ENCODE measurements at places on chromosomes 2 and 18.
A peak's percentile ranks its signal among the peaks of the same experiment; 100 is the strongest.

DNA sequence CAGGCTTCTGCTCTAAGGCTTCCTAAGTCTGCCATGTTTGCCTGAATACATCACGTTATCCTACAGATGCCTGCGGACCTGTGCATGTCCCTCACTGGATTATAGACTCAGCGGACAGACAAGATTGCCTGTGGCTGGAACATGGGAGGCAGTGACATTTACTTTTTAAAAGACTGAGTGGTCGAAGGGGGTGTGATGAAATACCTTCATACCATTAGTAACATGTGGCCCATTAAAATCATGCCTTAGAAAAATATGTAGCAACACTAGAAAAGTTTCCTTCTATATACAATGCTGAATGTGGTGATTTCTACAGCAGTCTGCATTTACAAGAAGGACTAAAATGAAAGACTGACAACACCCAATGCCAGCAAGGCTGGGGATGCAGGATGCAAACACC, 154.4 kb downstream of the ASB1 start:
- DNase-seq = no peak

DNA sequence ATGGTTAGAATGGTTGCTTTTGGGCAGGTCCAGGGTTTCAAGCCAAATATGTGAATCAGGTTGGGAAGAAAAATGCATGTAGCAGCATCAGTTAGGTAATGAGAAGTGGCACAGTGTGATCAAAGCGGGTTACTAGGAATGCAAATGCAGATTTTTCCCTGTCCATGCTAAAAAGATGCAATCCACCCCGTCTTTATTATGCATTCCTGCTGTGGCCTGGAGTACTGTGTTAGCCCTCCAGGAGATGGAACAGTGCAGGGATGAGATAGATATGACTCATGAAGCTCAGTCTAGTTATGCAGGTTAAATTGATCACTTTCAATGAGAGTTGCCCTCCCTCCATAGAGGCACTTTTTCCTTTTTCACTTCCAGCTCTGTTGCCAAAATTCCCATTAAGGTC, 283.8 kb downstream of the CTNNA2 start:
- no peak for DNase-seq

DNA sequence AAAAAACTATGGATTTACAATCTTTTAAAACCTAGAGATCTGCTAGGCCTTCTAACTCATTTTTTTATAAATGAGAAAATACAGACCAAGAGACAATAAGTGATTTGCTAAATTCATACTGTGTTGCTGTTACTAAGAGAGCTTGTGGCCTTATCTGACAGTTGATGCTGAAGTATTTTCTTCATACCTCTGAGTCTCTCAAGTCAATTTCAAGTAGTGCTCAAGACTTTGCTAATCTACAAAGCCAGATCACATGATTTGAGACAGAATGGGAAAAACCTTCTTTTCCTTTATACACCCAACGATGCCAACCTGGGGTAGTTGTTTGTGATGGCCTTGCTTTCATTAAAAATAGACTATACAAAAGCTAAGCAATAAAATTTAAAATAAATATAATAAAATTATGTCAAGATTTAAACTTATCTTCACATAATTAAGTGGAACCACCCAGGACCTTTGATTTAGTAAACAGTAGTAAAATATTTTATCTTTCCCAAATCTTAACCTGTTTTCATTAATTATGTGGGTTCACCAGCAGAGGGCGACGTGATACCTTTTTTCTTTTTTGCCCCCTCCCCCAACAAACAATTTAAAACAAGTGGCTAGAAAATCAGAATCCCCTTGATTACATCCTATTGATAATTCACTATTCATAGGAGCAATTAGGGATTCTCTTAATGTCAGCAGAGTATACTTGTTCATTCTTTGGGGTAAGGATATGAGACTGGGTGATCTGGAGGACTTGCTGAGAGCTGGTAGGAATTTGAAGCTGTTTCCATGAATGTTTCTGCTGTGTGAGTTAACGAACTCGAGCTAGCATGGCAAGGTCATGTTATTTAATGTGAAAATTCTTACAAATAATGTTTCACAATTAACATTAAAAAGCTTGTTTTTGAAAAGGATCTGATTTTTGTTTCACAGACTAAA, 49.6 kb upstream of the SLC5A7 start:
- DNase-seq = peak; percentile 9

- DNase-seq = no peak
Observed at GRCh38 chr2:9330612-9331270, 92.6 kb downstream of the ITGB1BP1 start.

DNA sequence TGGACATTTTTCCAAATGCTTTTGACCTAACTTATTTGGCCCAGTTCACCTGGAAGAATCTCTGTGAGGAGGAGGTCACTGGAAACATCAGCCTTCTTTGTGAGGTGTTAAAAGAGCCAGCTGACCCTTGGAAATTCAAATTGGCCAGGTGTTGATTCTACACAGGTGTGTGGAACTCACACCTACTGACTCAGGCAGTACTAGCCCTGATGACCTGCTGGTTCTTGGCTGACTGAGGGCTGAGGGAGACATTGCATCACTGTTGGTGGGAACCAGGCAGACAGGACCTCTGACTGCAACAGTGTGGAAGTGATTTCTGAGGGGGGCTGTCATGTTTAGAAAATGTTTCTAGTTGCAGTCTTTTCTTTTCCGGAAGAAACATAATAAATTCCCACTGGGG, 242.2 kb upstream of the LRRTM1 start:
- no peak for DNase-seq

GRCh38 chr2:53210538-53210937, 557.1 kb upstream of the CHAC2 start:
- no peak for DNase-seq

- DNase-seq = no peak
Observed at GRCh38 chr2:225002656-225003045, 39.6 kb downstream of the DOCK10 start.

DNA sequence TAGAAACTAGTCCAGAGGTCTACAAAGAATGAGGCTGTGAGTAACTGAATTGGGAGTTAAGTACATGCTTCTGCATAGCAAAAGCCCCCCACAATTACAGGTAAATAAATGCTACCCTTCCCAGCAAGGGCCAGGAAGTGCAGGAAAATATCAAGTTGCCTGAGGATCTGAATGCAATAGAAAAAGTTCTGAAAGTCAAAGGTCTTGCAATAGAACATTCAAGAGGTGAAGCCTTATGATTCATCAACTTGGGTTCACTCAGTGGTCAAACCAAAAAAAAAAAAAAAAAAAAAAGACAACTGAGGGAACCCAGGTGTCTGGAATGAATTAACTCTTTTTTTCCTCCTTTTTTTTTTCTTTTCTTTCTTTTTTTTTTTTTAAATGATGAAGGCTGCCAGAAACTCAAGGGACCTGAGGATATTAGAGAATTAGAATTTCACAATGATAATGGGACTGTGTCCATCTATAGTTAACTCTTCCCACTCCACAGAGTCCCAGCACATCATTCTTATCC, 42.9 kb upstream of the RFX8 start:
- DNase-seq = no peak

GRCh38 chr2:15984368-15985255, 44.3 kb downstream of the MYCN start:
- DNase-seq = no peak

DNA sequence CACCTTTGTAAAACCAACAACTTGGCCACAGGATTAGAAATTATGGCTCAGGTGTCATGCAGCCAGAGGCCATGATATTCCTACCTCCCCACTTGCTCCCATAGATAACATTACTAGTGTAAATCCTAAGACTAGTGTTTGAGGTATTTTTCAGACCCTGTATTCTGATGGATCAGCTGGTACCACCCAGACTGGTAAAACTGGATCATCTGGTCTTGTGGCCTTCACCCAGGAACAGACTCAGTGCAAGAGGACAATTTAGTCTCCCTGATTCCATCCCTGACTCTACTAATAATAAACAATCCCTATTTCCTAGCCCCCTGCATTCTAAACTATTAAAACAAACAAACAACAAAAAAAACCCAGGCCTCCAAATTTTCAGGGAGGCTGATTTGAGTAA, 121.0 kb downstream of the ALPK2 start:
- DNase-seq = no peak

DNA sequence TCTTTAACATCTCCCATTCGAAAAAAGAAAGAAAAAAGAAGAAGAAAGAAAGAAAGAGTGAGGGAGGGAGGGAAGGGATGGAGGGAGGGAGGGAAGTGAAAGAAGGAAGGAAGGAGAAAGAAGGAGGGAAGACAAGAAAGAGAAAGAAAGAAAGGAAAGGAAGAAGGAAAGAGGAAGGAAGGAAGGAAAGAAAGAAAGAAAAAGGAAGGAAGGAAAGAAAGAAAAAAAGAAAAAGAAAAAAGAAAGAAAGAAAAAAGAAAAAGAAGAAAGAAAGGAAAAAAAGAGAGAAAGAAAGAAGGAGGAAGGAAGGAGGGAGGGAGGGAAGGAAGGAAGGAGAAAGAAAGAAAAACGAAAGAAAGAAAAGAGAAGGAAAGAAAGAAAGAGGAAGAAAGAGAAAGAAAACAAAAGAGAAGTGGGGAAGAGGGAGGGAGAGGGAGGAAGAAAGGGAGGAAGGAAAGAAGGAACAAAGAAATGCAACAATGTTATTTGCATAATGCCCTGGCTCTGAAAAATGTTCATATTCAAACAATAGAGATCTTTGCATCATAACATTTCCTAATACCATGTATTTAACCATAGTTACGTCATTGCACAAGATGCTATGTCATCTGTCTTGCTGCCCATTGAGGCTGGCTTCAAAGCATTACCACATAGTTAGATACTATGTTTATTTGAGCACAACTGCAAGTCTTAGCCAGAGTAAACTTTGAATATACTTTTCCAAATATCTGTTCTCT, 550.6 kb downstream of the DSC3 start:
- DNase-seq = no peak

DNA sequence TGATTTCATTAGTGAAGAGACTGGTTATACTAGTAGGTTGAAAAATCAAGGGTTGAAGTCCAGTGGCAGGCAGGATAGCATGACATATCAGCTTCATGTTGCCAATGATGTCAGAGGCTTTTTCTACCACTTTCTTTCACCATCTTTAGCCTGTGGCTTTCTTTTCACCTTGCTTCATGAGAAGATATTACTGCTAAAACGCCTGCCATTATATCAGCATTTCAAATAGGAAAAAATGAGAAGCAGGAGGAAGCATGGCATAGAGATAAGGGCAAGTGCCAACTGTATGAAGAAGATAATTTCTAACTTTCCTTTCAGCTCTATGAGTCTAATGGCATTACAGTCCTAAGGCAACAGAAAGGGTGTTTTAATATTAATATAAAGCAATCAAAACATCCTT, 270.2 kb upstream of the SYT4 start:
- peak; percentile 49 for DNase-seq

DNA sequence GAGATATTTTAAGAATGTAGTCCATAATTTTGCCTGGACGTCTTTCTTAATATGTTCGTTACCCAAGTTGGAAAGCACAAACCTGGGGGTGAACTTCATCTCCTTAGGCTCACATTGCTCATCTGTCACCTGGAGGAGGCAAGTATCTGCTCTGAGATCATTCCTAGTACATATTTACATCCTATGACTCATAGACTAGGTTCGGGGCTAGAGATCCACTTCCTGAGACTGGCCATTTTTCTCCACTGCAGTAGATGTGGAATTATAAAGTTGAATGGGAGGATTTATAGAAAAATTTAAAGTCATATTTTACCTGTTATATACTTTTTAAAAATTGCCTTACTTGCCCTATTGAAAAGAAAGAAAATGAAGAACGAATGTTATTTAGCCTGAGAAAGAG, 77.5 kb upstream of the PROKR1 start:
- no peak for DNase-seq
